EH (cell line): ENCODE measurements at places on chromosomes 12 and 14.

DNA sequence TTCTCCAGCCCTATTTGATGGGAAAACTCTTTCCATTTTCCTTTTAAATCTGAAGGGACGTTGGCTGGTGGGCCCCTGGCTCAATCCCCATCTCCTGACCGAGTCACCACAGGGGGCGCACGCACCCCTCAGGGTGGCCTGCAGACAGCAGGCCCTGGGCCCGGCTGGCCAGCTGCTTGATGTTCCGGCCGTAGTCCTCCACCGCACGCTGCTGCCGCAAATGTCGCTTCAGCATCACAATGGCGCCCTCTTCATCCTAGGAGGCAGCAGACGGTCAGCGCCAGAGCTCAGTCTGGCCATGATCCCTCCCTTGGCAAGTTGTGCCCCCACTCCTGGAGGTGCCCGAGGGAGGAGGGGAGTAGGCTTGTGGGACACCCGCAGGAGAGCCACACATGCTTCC lies 70.0 kb downstream of the PLEKHG3 start:
- no peak for DNase-seq

- DNase-seq = no peak
Measured at GRCh38 chr14:58598028-58598803, 39.5 kb upstream of the DACT1 start.

- DNase-seq = no peak
Measured at GRCh38 chr12:78566456-78566855, 298.1 kb upstream of the SYT1 start.

DNA sequence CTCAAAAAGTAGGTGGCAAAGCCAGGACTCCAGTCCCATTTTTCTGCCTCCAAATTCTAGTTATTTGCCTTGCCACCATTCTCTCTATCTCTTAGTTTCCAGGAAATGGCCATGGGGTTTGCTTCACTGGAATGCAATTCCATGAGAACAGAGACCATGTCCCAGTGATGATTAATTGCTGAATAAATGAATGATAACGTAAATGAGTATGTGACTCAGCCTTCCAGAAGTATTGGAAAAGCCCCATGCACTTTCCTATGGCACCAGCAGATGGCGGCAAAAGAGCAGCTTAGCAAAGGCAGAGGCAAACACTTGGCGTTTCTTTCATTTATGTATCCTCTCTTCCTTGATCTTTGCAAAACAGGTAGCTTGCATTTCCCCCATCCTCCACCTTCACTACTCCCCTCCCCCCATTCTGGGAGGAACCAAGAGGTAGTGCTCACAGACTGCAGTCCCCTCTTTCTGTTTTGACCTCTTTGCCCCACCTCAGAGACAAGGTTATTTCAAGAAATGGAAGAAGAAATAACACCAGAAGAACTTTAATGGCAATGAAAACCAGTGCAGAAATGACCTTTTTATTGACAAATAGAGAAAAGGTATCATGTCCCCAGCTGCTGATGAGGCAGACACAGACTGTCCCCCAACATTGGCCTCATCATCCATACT lies 21.3 kb downstream of the TBX3 start:
- peak; percentile 96 for DNase-seq

GRCh38 chr12:76346798-76347420 lies 1.3 kb downstream of the BBS10 start:
- DNase-seq = peak; percentile 80

- DNase-seq = no peak
Measured at GRCh38 chr12:38386205-38386985, 69.8 kb downstream of the ALG10B start.

DNA sequence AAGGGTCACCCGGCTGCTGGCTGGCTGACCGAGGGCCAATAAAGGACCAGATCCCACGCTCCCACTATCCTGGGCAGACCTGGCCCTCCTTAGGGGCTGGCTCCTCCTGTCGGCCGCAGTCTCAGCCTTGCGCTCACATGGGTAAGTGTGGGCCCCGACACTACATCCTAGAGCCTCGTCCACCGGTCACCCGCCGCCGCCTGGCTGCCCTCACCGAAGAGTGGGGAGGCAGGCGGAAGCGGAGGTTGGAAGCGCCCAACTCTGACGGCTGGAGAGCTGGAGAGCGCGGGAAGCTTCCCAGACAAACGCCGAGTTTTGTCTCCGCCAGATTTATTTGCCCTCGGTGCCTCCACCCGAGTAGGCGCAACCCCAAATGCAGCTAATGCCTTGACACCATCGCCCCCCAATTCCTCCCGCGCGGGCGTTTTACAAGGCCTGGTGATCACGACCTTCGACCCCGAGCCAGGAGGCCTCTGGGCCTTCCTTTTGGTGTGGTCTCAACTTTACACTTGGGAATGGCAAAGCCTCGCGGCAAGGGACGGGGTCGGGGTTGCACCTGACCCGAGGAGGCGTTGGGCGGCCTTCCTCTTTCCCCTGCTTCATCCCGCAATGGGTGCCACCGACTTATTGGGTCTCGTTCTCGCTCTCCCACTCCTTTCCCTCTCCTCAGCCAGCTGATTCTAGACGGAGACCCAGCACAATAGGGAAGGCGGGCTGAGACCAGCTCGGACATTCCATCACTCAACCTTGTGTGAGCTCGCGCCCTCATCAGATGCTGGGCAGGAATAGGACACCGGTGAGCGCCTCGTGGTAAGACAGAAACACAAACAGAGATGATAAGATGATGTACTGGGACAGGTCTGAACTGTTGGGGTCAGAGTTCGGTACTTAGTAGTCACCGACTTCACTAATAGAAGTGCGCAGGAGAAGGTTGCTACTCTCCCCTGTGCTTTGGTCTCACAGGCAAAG lies 78.3 kb upstream of the ANO4 start:
- DNase-seq = no peak

DNA sequence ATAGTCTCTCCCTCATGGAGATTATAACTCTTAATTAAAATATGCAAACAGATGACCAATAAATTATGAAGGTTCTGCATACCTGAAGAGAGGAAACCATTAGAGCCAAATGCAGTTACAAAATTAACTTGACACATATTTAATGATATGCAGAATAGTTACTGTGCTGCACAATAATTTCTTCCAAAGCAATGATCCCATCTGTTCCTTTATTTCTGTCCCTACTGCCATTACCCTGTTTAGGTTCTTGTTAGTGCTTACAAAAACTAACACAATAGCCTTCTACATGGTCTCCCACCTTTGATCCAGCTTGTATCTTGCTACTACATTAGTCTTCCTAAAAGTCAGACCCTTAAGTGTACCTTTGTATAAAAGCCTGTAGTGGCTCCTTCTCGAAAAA lies 411.1 kb downstream of the APAF1 start:
- no peak for DNase-seq

GRCh38 chr12:82971584-82971983 lies 284.9 kb downstream of the TMTC2 start:
- DNase-seq = no peak

DNA sequence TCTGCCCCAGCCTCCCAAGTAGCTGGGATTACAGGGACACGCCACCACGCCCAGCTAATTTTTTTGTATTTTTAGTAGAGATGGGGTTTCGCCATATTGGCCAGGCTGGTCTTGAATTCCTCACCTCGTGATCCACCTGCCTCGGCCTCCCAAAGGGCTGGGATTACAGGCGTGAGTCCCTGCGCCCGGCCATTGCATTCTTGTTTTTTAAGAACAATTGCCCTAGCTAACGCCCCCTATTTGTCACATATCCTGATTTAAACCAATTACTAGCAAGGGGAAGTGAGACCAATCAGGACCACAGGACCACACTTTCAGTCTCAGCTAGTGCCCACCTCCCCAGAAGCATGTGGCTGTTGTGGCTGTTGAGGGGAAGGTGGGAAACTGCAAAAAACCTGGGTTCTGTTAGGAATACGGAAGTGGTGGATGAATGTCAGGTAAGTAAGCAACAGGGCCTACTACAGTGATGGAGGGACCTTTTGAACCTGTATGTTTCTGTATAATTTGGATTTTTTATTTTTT lies 37.8 kb upstream of the NFYB start:
- DNase-seq = no peak

DNA sequence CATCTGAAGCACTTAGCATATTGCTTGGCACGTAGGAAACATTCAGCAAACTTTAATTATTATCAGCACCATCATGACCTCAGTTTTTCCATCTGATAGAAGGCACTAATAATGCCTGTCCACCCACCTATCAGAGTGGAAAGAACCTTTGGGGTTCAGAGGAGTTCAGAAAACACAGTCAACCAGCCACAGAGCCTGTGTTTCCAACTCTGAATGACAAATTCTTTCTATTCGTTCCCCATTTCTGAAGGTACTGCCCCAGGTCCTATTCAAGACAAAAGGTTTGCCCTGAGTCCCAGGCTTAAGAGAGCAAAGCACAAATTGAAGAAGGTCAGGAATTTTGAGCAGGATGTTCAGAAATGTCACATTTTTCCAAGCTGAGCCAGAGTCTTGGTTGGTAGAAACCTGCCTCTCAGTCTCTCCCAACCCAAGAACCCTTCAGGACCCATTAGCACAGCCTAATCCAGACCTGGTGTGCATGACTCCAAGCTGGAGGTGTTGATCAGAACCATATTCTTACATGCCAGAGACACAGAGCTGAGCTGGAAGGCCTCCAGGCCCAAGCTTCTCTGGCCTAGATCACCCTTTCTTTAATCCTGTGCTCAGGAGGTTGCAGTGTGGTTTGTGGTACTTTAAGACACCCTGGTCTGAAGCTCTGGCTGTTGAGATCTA lies 114.4 kb downstream of the TBX5 start:
- DNase-seq = peak; percentile 54

DNA sequence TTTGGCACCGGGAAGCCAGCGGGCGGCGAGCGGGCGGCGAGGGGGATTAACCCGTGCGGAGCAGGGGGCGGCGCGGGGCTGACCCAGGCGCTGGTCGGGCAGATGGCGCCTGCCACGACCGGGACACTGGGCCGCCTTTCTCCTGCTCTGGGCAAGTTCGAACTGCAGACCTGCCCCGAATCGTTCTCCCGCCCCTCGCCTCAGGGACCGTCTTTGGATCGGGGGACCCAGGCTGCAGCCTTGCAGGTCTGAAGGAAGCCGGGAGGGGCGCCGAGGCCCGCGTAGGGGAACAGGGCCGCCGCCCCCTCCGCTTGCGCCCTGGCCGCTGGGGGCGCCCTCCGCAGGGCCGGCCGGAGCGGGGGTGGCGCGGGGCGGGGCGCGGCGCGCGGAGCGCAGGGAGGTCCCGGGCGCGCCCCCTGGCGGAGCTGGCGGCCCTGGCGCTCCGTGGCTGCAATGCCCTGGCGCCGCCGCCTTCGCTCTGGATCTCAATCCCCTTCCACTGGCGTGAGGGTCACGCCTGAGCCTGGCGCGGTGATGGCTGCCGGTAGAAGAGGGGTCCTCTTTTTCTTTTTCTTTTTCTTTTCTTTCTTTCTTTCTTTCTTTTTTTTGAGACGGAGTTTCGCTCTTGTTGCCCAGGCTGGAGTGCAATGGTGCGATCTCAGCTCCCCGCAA lies 449 bp upstream of the LTBP2 start:
- DNase-seq = peak; percentile 78

DNA sequence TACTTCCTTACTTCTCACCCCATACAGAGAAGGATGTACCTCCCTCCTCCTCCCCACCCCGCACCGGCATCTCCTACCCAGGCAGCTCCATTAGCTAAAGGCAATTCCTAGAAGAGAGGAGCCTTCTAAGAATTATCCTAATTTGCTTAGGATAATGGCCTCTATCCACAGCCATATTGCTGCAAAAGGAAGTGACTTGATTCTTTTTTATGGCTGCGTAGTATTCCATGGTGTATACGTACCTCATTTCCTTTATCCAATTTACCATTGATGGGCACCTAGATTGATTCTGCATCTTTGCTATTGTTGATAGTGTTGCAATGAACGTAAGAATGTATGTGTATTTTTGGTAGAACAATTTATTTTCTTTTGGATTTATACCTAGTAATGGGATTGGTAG lies 189.7 kb downstream of the PCNX1 start:
- no peak for DNase-seq
